ENCODE measurements at places on chromosomes 7 and 10.

DNA sequence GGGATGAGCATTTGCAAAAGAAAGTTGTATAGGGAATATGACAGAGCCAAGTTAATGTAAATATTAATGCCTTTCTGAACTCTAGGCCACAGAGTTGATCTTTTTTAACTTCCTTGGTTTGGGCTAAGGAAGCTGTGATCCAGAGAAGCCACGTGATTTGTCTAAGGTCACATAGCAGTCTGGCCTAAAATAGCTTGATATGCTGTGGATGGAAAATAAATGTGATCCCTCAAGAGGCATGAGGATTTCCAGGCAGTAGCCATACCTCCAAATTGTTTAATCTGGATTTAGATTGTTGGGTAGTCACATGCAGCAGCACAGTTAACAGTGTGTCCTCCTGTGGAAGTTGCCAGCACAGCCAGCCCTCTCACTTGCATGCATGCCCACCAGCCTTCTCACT, 165.7 kb upstream of the LANCL2 start:
- no peak for DNase-seq

DNA sequence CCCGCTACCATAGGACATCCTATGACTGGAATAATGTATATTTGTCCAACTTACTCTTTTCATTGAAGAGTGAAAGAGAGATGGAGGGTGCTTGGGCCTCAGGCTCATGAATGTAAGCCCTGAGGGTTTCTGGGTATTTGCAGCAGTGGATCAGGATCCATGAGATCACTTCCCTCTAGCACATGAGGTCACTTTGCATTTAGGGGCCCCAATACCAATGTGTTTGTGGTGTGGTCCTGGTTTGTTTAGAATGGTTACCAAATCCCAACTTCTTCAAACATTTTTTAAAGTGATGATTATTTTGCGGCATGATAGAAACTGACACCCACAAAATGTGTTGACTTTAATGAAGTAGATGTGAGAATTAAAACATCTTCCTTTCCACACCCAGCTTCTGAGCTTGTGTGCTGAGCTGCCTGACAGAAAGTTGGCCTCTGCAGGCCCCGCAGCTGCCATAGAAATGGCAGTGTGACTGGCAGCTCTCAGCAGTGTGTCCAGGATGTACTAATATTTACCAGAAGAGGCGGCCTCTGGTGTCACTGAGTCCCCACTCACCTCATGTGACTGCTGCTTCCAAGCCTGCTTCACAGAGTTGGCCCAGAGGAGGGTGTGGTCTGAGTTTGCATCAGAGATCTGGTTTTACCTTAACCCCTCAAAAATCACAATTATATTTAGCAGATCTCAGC, 447.6 kb upstream of the NPVF start:
- no peak for DNase-seq

DNA sequence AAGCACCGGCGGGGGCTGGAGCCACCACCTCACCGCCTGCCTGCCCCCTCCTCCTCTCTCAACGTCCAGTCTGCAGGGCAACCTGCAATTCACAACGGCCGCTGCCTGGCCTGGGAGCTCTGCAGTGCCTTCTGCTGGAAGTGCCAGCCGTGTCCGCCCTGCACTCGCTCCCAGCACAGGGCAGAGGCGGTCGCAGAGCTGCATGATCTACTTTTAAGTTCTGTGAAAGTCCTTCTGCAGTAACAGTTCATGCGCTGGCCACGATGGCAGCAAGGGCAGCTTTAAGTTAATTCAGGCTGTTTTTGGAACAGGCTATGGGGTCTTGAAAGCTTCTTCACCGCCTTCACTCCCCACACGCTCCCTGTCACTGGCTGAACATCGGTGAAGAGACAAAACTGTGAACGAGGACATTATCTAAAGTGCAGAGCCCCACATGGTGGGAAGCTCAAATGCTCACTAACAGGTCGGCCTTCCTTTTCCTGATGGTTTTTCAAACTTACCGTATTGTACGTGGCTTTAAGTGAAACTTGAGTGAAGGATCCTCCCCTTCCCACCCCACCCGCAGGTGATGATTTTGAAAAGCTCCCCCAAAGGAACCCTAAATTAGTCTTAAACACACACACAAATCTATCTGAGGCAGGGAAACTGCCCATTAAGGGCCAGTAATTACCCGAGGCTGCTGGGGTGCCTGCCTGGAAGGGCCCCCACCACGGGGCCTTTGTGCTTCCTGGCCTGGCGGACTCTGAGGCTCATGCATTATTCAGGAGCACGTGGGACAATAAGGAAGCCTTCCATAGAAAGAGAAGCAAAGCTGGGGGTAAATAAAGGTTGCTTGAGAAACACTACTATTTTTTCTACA, 504.3 kb downstream of the DNAJB6 start:
- no peak for DNase-seq

GRCh38 chr10:71437537-71438092, 40.9 kb downstream of the CDH23 start:
- no peak for DNase-seq

- no peak for DNase-seq
Measured at GRCh38 chr7:143148050-143148449, 16.2 kb downstream of the PIP start.

- DNase-seq, result no peak
Measured at GRCh38 chr7:99399597-99399996, 8.8 kb downstream of the PDAP1 start.

DNA sequence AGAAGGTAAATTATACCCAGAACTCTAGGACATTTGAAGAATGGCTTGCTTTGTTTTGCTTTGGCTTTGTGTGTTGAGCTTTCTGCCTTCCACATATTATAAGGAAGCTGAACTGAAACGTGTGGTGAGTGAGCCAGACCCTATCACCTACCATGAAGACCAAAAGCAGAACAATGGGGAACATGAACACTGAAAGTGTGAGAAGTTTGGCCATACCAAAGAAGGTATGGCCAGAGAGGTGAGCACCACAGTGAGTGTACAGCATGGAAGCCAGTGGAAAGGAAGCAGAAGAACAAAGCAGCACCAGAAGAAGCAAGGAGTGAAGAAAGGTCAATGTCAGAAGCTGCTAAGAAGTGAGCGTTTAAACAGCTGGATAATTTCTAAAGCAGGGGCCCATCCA, 59.7 kb upstream of the CCDC71L start:
- DNase-seq, result no peak

DNA sequence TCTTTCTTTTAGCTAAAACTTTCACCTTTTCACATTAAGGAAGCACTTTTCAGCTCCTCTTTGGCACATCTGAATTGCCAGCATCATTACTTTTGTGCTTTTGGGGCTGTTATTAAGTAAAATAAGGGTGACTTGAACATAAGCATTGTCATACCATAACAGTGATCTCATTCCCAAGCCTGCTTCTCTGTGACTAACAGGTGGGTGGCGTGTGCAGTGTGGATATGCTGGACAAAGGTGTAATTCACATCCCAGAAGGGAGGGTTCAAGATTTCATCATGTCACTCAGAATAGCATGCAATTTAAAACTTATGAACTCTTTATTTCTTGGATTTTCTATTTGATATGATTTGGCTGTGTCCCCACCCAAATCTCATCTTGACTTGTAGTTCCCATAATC, 517.4 kb upstream of the MKI67 start:
- no peak for DNase-seq
